Stimulated activated CD4-positive, alpha-beta T cell treated with anti-CD3 and anti-CD28 coated beads, Interleukin-15, amount 100 ng/mL, for 48 hours (primary cell): ENCODE measurements at places on chromosomes 3 and 15.

- DNase-seq, result no peak
These were observed 1.5 kb downstream of the CELF6 start for GRCh38 chr15:72318408-72318942.

DNA sequence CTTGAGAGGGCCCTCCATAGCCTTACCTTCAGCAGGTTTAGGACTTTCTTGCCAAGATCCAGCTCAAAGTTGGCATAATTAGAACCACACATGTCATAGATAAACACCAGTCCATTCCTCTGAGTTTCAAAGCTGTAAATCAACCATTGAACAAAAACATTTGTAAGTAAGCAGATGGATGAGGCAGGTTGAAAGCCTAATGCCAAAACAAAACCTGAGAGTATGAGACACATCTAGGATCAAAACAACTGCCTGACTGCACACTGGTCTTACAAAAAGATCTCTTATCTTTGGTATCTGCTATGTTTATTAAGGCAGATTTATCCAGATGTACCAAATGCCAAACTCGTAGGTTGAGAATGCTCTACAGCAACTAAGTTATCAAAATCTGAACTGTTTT lies 61.9 kb downstream of the PTPN9 start:
- no peak for DNase-seq

GRCh38 chr15:71651750-71652186 lies 158.6 kb upstream of the NR2E3 start:
- no peak for DNase-seq

- no peak for DNase-seq
These were observed 332.7 kb downstream of the EDEM1 start for GRCh38 chr3:5520237-5520636.

DNA sequence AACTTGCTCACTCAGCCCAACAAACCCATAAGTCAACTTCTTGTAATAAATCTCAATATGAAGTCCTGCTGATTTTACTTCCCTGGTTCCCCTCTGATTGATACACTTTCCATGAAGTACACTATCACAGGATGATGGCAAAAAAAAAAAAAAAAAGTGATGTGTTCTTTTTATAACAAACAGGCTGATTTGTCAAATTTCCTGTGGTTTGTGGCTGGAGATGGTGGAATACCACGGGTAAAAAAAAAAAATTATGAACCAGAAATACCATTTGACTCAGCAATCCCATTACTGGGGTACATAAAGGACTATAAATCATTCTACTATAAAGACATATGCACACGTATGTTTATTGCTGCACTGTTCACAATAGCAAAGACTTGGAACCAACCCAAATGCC lies 10.7 kb upstream of the SERPINI2 start:
- DNase-seq, result no peak

GRCh38 chr3:13420831-13421765 lies 976 bp upstream of the NUP210 start:
- peak; percentile 80 for DNase-seq

- DNase-seq, result no peak
These were observed 145.5 kb downstream of the TIGIT start for GRCh38 chr3:114439284-114439683.

DNA sequence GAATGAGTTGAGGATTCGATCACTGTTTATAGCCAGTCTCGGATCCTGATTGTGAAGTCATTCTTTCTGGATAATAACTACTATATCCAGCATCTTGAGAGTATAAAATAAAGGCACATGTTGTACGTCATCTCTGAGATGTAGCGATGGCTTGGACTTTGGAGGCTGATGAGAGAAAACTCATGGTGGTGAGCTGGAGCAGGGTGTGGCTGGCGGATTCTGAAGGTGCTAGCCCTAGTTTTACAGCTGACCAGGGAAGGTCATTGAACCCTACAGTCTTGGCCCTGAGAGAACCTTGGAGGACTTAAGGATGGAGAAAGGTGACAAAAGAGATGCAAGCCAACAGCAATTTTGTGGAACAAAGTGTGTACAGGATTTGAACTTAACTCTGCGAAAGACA lies 153.8 kb downstream of the IGF1R start:
- DNase-seq, result no peak

DNA sequence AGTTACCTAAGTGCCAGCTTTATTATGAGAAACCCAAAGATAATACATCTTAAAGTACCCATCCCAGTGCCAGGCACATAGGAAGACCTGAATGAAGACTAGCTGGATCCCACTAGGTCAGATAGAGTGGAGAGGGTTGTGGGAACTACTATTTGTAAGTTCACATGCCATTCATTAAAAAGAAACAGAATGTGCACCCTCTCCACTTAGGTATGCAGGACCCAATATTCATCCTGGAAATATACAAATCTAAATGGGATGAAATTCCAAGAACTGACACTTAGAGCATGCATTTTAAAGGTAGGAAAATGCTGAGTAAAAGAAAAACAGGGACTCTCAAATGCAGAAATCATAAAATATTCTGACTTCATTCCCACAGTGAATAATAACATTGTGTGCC lies 14.3 kb downstream of the EOGT start:
- DNase-seq, result no peak

GRCh38 chr15:26580943-26581342 lies 191.9 kb downstream of the GABRB3 start:
- no peak for DNase-seq

DNA sequence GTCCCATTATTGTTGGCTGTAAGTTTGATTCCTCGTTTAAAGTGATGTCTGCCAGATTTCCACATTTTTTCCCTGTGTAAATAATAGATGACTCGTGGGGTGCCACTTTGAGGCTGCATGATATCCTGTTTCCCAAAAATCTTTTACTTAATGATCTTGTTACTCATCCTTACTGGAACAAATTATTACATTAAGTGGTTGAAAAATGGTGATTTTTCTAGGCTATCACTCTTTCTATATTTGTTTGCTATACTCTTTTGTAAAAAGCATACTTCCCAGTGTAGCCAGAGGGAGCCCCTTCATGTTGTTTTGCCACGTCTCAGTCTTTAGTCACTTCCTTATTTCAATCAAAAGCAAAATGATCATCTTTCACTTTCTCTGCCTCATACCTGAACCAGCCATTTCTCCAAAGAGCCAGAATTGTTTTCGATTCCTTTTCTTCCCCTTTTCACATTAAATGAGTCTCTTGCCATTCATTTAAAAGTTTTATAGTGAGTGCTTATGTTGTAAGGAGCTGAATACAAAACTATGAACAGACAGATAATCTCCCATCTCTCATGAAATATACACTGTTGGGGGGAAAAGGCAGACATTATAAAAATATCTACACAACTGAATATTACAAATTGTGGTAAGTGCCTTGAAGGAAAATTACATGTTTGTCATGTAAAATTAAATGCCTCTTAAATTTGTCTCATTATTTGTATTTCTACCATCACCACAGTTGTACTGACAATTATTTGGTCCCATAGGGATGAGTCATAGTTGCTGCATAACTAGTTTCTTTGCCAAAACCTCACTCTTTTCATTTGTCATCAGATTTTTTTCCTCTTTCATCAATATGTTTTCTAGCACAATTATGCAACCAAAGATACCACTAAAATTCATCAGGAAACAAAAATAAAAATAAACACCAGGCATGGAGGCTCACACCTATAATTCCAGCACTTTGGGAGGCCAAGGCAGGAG lies 41.5 kb downstream of the ADGRG7 start:
- DNase-seq, result peak; percentile 7

DNA sequence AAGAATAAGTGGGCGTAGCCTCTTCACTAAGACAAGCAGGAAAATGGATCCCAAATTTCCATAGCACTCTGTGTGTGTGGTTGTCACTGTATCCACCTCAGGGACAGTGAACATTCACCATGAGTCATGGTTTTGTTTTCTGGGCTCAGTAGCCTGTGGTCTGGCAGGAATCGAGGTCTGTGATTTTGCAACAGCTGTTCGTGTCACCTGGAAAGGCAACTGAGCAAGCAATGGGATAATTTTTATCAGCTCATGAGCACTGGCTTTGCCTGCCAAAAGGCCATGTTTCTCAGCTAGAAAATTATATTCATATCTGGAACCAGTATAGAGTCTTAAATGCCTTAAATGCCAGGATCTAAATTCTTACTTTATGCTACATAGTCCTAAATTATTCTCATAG lies 60.9 kb downstream of the STRIT1 start:
- DNase-seq, result no peak

- no peak for DNase-seq
These were observed 47.8 kb upstream of the NDN start for GRCh38 chr15:23734862-23735261.

DNA sequence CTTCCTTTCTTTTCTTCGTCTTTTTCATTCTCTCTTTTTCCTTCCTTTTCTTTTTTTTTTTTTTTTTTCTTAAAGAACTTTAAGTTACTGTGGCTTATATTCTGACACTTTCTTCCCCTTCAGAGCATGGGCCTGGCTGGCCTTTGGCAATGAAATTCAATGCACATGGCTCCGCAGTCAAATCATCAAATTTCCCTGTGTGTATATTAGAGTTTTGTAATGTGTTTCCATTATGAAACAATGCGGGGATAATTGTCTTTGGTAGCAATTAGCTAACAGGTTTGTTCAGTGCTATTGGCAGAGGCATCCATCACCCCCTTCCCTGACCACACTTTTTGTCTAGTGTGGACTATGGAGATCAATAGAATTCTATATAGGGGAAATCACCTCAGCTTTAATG lies 80.5 kb downstream of the CDIN1 start:
- DNase-seq, result no peak

DNA sequence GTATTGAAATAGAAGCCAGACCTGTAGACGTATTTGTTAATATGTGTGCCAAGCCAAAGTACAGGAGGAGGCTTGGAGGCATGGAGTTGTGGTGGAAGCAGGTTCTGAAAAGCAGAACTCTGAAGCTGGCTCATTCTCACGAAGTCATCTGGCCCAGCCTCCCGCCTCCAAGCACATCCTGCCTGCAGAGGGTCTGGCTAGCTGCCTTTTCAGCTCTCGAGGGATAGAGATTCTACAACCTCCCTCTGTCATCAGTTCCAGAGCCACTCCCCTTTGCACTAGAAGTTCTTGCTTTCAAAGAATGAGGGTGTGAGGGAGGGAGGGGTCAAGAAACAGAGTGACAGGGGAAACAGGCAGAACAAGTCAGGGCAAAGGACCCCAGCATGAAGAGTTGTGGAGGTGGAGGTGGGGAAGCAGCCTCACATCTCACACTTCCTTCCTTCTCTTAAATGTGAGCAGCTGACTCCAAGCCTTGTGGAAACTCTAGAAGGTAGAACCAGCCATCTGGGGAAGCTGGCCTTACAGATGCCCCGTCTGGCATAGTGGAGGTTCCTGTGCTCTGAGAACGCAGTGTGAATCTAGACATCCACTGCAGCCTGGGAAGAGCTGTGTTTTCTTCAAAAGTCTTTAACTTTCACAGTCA lies 95.3 kb downstream of the SLC49A4 start:
- DNase-seq, result no peak

DNA sequence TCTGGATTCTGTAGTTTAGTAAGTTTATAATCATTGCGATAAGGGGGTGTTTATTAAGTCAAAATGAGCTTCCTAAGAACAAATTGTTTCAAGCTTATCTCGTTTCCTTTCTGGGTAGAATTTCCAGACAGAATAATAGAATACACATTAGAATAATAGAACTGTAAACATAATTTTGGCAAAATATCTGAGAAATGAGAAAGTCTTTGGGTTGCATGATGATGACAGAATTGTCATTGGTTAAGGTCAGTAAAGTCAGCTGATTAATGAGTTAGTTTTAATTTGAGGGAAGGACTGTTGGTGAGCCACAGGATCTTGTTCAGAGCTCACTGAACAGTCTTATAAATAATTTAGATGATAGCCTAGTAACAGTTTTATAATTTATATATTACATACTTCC lies 10.2 kb downstream of the EIF2A start:
- no peak for DNase-seq

GRCh38 chr15:28022961-28023360 lies 76.2 kb downstream of the OCA2 start:
- no peak for DNase-seq

DNA sequence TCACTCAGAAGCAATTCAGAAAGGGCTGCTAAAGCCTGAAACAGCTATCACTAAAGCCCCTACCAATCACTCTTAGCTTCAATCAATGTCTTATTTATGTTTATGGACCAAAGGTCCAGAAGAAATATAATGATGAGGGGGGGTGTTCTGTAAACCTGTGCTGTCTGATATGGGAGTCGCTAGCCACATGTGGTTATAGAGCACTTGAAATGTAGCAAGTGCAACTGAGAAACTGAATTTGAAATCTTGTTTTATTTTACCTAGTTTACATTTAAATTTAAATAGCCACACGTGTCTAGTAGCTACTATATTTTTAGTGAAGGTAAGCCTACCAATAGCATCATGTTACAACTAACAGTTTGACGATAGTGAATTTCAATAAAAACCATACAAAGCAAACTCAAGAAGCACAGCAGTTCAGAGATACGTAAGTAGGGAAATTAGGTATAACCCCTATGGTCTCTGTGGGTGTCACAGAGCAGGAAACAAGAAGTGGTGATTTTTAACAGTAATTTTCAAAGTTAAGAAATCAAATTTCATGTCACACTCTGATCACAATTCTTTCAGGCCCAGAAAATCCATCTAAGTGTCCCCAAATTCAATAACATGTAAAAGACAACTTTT lies 3.6 kb downstream of the POU1F1 start:
- DNase-seq, result no peak

DNA sequence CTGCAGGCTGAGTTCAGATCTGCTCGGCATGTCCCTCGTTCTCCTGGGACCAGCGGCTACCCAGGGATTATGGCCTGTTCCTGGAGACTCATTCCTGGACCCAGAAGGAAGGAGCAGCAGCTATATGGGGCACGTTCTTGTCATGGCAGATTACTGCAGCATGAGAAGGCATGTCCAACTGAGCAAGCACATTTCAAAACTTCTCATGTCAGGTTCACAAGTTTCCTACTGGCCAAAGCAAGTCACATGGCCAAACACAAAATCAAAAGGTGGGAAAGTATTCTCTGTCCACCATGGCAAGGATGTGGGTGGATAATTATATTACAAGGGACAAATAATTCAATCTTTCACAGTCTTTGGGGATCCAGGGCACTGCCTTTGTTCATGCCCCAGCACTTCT lies 71.9 kb upstream of the C15orf39 start:
- no peak for DNase-seq

GRCh38 chr3:68207327-68207726 lies 552.9 kb upstream of the SUCLG2 start:
- DNase-seq, result no peak

DNA sequence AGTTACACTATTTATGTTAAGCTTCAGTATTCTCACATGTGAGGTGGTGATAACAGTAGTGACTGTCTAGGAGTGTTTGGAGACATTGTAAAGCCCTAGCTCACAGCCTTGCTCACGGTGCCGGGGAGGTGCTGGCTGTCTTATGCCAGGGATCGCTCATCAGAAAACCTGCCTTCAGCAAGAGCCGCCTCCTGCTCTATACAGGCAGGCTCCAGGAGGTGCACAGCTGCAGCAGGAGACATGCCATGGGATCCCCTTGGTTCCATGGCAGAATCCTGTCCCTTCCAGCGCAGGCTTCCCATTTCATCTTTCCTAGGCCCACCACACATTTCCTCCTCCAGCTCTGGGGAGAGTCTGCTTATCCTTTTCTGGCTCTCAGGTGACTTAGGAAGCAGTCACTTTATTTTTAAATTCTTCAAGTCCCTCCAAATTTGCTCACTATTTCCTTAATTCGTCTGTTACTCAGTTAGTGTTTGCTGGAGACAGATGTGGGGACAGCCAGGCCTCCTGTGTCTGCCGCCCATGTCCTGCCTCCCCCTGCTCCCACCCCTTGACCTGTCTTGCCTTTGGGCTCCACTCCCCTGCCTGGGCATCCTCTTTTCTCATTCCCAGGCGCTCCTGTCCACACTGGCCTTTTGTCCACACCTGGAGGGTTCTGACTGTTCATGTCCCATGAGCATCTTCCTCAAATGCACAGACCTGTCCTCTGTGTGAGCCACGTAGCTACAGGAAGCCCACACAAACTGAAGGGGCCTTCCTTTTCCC lies 31.7 kb downstream of the SLCO2A1 start:
- DNase-seq, result no peak

GRCh38 chr3:16595778-16596177 lies 9.4 kb downstream of the DAZL start:
- DNase-seq, result no peak
